ENCODE measurements at places on chromosomes 1 and 21.
A peak's percentile ranks its signal among the peaks of the same experiment; 100 is the strongest.

- peak; percentile 47 for DNase-seq
Observed at GRCh38 chr1:154423304-154423987, 18.3 kb downstream of the IL6R start.

DNA sequence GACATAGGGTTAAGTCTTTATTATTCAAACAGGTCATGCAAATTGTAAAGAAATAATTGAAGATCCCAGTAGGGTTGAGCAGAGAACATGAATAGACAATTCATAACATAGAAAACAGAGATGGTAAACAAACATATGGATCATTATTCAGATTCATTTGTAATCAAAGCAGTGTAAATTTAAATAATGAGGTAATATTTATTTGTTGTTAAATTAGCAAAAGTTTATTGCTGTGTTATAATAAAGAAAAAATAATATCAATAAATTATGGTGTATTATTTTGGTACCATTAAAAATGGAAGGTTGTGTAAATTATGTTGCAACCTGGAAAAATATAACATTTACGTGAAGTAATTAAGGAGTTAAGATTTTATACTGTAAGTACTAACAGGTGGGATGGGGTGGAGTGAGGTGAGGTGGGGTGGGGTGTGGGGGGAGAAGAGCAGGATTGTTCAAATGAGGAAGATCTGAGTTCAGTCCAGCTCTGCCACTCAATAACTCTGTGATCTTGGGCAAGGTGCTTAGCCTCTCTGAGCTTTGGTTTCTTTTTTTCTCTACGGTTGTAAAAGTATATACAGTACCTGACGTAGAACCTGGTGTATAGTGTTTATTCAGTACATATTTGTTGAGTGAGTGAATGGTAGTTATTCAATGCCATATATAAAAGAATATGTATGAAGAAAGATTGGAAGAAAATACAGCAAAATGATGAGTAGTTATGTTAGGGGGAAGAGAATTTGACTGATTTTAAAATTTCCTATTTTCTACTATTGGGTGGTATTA is 140.3 kb upstream of the KIF26B start:
- DNase-seq, result no peak

DNA sequence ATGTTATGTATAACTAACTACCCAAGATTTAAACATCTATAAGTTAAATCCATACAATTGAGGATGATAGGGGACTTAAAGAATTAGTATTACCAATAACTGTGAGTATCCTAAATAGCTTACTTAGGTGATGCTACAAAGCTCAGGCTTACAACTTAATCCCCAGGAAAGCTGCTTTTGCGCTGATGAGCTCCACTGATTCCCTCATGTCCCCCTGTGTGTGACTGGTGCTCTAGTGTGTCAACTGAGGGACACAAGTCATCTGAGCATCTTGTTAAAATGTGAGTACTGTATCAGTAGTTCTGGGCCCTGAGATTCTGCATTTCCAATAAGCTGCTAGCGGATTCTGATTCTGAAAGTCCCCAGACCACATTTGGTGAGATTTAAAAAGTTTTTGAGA is 1458.8 kb downstream of the MRPL39 start:
- DNase-seq, result no peak

- peak; percentile 71 for DNase-seq
Observed at GRCh38 chr21:37463083-37463801, 96.7 kb downstream of the DYRK1A start.

Measured in iris pigment epithelial cell (primary cell).